Astrocyte (in vitro differentiated cells and primary cell): ENCODE measurements at places on chromosomes 7 and 10. TPM values are rescaled to one million over a fixed set of nuclear protein-coding genes. Genes with fewer than 3 reads are reported as not detected.

DNA sequence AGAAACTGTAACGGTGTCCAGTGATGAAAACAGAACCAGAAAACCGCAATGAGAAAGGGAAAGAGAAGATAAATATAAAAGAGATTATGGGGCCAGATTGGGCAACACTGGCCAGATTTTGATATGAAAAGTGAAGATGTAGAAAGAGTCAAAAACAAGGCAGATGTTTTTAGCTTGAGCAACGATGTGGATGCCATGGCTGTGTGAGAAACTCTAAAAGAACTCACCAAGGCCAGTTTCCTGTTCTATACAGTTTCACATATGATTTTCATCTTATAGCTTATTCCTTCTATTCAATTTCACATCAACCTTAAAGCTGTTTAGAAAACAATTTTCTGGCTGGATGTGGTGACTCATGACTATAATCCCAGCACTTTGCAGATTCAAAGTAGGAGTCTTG lies 36.3 kb downstream of the CSTF2T start:
- DNase-seq = no peak

DNA sequence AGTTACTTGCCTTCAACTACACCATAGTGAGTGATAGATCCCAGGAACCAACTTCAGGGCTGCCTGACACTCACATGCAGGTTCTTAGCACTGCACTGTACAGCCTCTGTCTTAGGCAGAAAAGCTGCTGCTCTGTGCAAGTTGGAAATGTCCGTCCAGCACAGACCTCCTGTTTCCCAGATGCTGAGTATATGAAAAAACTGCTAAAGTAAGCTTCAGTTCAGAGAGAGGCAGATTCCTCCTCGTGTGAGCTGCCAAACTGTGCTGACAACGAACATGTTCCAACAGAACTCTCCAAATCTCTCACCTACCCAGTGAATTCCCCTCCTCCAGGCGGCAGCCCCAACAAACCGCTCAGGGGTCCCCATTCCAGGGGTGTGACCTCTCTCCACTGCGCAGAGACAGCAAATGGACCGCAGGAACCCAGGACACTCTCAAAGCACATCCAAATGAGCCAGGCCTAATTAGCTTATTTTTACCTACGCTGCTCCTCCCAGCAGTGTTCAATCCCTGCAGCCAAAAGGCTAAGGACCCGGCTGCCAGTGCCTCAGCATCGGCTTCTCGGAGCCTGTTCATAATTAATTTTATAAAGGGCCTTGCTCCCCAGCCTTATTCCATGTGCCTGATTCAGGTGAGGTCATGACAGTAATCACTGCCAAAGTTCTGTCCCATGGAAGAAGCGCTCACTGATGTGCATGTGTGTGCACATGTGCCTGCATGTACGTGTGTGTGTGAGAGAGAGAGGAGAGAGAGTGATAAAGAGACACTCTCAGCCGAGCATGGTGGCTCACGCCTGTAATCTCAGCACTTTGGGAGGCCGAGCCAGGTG lies 159.5 kb upstream of the AUTS2 start:
- no peak for DNase-seq

Gene PRSS37
- not detected in 2 replicates for total RNA-seq

GRCh38 chr10:33801705-33802104 lies 467.2 kb upstream of the NRP1 start:
- peak; percentile 46 for DNase-seq

Gene RET
- total RNA-seq = 0.79 and 1.1 TPM in 2 replicates

DNA sequence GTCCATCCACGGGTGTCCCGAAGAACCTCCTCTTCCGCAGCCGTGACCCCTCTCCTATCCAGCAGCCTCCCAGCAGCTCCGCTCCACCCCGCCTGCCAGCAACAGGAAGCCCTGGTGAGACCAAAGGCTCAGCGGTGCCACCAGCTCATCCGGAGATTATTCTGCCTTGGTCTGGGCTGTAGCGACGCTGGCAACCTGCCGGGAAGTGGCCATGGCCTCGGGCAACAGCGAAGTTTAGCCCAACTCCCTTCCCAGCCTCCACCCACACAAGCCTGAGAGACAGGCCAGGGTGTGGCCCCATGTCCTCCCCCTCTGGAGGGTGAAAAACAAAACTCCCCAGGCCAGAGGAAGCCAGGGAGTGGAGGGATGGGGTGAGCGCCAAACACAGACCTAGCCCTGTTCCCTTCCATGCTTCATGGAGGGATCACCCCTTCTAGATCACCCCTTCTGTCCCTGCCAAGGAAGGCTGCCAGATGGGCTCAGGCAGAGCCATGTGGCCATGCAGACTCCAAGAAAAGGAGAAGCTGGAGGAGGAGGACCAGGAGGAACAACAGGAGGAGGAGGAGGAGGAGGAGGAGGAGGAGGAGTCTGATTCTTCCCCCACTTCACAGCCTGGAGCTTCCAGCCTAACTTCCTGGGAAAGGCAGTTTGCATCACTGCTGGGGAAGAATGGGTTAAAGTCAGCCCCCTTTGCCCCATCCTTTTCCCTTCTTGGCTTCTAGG lies 918 bp downstream of the CALHM2 start:
- DNase-seq = no peak

Gene SLC16A12
- 0.31 and 0.59 TPM in 2 replicates for total RNA-seq

Gene C7orf33
- total RNA-seq = not detected in 2 replicates

- DNase-seq = peak; percentile 69
Measured at GRCh38 chr10:46539596-46540411, 16.7 kb downstream of the GPRIN2 start.

GRCh38 chr7:48250441-48250951 lies 79.2 kb downstream of the ABCA13 start:
- peak; percentile 80 for DNase-seq

DNA sequence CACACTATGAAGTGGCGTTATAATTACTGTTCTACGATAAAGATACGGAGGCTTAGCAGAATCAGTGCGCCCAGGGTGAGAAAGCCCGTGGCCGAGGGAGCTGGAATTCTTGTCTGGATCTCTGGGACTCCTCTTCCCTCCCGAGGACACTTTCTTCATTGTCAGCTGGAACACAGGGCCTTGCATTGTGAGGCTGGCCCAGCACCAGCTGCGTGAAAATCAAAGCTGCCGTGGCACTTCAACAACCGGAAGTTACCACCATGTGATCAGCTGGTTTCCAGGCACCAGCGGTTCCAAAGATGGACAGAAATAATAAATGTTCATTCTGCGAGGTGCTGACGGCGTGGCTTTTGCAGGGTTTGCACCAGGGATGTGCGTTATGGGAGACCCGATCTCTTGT lies 234.0 kb upstream of the PITRM1 start:
- no peak for DNase-seq

DNA sequence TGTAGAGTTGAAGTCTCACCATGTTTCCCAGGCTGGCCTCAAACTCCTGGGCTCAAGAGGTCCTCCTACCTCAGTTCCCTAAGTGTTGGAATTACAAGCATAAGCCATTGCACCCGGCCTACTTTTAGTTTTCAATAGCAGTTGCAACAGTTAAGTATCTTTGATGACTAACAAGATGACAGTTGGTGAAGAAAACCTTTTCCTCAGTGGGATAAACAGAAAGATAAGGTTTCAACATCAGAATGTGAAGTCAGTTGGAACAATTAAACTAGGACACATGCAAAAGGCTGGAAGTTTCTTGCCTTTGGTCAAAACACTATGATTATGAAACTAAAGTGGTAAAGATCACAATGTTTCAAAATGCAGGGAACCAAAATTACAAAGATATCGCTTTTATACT lies 169.2 kb downstream of the ZNF438 start:
- peak; percentile 76 for DNase-seq

Gene CCDC146
- total RNA-seq = 1.8 and 2.0 TPM in 2 replicates

Gene ANKRD2
- total RNA-seq = 0.22 and 0.36 TPM in 2 replicates

Gene AUTS2
- 68.2 and 73.2 TPM in 2 replicates for total RNA-seq

- peak; percentile 30 for DNase-seq
Measured at GRCh38 chr7:154584352-154585252, 418.3 kb downstream of the PAXIP1 start.

DNA sequence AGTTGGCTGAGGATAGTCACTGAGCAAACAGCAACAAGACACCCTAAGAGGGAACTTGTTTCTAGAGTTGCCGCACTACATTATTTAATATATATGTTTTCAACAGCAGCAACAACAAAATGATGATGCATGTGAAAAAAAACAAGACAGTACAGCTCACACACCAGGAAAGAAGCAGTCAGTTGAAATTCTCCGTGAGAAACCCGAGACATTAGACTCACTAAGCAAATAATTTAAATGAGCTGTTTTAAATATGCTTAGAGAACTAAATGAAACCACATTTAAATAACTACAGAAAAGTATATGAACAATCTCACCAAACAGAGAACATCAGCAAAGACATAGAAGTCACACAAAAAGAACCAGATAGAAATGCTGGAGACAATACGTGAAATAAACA lies 426.3 kb upstream of the PFKP start:
- DNase-seq = no peak

Gene GLI3
- total RNA-seq = 22.1 and 27.7 TPM in 2 replicates

Gene CALHM2
- total RNA-seq = 1.2 and 1.4 TPM in 2 replicates
